ENCODE measurements at places on chromosomes 2 and 18.

DNA sequence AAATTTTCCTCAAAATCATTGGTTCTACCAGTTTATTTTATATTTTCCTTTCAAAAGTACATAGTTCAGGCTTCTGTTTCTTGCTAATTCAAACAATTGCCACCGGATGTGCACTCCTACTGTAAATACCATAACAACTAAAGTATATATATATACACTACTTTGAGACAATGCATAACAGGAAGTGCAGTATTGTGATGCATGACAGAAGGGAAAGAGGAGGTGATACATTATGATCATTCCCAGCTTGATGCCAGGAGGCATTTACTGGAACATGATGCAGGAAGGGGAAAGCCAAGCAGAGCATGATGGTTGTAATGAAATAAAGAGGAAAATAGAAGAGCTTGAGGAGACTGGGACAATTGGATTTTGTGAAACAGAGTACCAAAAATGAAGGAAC lies 215.2 kb upstream of the NT5C1B start:
- DNase-seq: no peak

DNA sequence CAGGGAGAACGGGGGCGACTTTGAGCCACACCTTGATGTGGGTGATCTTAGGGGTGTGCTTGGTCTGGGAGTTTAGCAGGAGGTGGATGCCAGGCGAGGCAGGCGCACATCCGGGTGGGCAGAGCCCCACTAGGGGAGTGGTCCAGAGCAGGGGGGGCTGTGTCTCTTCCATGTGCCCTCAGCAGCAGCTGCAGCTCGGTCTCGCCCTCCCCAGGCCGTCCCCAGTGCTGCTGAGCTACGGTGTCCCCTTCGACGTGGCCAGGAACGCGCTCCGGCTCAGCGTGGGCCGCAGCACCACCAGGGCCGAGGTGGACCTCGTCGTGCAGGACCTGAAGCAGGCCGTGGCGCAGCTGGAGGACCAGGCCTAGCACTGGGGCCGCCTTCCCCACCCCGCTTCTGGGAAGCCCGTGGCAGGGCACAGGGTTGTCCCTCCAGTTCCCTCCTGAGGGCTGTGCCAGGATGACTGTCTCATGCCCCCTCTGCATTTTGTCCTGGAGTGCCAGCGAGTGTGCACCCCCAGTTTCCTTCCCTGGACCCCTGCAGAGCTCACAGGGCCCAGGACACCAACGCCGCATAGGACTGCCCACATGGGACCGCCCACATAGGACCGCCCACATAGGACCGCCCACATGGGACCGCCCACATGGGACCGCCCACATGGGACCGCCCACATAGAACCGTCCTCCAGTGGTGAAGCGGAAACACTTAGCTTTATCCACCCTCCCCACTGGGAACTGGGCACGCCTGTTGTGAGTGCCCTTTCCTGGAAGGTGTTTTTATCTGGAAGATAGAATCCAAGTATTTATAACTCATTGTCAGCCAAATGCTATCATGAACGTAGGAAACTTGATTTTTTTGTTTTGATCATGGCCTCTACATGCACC lies 1.9 kb upstream of the ESPNL start:
- DNase-seq: no peak

GRCh38 chr18:55400590-55401541 lies 187.1 kb downstream of the TCF4 start:
- DNase-seq: no peak

DNA sequence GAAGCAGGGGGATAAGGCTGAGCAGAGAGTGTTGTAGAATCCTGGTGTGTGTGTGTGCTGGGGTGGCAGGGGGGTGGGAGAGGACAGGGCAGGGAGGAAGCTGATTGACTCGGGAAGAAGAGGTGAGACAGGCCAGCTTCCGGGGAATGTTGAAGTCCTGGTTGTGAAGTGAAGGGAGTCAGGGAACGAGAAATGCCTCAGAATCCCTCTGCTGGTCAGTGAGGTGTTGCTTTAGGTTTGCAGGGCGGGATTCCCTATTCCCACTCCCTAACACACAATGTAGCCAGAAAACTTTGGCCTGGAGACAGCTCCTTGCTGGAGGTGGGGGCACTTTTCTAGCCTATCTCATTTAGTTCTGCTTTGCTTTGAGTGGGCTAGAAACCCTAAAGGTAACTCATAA lies 265.1 kb downstream of the HAUS1 start:
- no peak for DNase-seq

DNA sequence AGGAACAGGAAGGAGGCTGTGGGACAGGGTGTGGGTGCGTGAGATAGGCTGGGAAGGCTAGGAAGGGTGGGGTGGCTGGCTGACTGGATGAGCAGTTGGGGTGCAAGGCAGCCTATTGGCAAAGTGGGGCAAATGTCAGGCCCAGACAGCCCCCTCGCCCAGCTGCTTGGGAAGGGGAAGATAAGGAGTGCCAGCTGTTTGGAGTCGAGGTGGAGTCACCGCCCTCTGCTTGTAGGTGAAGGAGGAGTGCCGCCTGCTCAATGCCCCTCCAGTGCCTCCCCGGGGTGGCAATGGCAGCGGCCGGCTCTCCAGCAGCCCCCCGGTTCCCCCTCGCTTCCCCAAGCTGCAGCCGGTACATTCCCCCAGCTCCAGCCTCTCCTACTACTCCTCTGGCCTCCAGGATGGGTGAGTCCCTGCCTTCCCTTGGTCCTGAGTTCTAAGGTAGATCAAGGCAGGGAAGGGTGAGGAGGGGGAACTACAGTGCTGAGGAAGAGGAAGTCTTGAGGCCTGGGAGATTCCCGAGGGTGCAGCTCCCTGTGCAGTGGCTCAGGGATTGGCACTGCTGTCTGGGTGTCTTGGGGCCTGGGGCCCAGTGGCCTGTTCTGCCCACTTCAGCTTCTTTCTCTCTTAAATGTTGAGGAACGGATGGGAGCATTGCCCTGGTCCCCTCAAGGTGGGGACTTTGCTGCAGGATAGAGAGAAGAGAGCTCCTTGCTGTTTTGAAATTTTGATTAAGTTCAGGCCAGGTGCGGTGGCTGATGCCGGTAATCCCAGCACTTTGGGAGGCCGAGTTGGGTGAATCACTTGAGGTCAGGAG lies 13.3 kb downstream of the GAREM2 start:
- no peak for DNase-seq

DNA sequence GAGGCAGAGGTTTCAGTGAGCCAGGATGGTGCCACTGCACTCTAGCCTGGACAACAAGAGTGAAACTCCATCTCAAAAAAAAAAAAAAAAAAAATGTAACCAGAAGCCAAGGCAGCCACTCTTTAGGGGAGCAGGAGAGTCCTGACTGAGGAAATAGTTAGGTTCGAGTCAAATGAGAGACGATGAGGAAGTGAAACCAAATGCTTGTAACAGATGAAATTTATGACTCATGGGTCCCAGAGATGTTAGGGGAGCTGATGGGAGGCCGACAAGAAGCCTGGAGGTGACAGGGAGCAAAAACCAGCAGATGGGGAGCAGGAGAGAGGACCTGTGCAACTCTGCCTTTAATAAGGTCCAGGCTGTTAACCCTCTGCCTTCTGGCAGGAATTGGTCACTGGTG lies 756.1 kb upstream of the DDX18 start:
- DNase-seq: no peak

GRCh38 chr2:229330952-229331351 lies 59.9 kb upstream of the PID1 start:
- DNase-seq: no peak

- no peak for DNase-seq
Measured at GRCh38 chr2:156810094-156810493, 373.9 kb downstream of the GPD2 start.

DNA sequence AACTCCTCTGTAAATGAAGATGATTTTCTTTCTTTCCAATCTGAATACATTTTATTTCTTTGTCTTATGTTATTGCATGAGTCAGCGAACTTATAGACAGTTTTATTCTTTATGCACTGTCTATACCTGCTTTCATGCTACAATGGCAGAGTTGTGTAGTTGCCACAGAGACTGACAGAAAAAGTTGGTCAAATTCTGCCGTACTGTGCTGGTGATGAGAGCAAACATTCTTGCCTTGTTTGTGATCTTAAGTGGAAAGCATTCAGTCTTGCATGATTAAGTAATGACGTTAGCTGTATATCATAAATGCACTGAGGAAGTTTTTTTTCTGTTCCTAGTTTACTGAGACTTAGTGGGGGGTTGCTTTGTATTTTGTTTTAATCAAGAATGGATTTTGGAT lies 32.9 kb downstream of the ZC3H15 start:
- no peak for DNase-seq

All from activated T-helper 1 cell treated with anti-CD3 and anti-CD28 coated beads, Interleukin-2, amount 50 U/mL, for 16 hours (primary cell).